ENCODE measurements at places on chromosomes 7 and 10. TPM values are rescaled to one million over a fixed set of nuclear protein-coding genes. Genes with fewer than 3 reads are reported as not detected.

DNA sequence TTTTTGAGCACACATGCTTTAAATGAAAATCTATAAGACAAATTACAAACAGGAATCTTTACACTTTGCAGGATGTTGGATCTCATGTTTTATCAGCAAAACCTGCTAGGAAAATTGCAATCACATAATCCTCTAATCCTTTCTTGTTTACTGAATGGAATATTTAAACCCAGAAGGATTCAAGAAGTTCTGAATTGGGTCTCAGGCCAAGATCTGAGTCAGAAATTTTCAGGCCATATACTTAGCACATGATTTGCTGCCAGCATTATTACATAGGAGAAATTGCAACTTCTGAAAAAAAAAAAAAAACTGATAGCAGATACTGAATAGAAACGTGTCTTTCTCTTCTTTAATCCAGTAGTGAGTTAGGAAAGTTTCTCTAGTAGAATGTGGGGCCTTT, 1005.3 kb upstream of the POT1 start:
- DNase-seq = no peak

Gene TBX20
- 2.1 TPM for total RNA-seq

Gene CALHM1
- total RNA-seq = not detected

- DNase-seq = no peak
Measured at GRCh38 chr10:11725912-11726311, 16.3 kb upstream of the ECHDC3 start.

DNA sequence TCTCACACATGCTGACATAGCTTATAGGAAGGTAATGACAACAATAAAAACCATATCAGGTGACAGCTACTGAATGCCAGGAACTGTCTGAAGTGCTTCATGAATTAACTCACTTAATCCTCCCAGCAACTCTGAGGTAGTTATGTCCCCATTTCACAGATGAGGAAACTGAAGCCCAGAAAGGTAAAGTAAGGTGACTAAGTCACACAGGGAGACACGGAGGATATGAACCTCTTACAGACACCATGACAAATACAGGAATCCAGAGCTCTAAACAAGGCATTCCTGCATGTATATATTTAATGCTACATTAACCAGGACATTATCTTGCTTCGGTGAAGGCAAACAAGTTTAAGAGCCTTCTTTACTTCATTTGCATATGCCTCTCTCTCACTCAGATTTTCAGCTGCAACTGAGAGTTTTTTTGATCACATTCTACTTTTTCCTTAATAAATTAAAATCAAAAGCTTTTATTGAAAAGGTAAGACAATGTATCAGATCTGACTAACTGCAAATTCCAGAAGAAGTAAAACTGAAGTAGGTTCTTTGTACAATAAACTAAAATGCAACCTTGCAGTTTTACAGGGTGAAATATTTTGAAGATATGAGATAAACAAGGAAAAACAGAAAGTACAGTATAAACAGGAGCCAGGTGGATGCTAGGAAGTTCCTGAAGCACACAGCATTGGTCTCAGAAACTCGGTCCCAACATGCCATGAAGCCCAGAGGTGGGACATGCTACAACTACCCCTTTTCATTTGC, 79.5 kb downstream of the SGMS1 start:
- DNase-seq = no peak

Gene ADIRF
- 0.49 TPM for total RNA-seq

Gene MYL10
- total RNA-seq = not detected

DNA sequence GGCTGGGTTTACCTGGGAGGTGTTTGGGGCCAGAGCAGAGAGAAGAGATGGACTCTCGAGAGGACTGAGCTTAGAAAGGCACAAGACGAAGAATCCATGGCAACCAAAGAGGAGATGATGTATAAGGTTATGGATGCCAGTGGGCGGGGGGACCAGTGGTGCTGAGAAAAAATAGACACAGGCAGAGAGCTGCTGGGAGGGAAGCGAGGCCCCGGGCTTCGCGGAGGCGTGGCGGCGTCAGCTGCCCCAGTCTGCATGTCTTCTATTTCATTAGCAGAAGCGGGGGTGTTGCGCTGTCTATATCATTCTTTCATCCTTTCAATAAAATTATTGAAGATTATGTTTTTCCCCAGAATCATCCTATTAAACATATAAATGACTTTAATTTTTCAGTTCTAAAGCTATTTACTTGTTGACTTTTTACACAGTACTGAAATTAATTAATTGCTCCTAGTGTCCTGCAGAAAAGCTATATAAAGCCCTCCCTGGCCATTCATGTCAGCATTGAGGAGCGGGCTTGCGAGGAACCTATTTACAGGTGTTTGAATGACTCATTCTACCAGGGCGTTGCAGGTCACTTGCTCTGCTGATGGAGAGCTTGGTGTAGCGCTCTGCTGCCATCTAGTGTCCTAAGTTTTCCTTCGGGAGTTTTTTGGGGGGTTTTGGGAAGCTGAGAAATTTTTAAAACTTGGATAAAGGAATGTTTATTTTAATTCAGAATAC, 42.9 kb upstream of the BHLHA15 start:
- peak; percentile 83 for DNase-seq

Gene CALHM3
- total RNA-seq = 0.18 TPM

Gene TRIM73
- total RNA-seq = 0.86 TPM

Gene CHST15
- total RNA-seq = 26.7 TPM

Gene NFE2L3
- 39.2 TPM for total RNA-seq

Gene FBXO24
- 1.5 TPM for total RNA-seq

Gene OR2A42
- total RNA-seq = not detected

- DNase-seq = no peak
Measured at GRCh38 chr7:36546331-36546730, 156.7 kb downstream of the ANLN start.

- DNase-seq = no peak
Measured at GRCh38 chr7:98185101-98185500, 26.1 kb upstream of the BHLHA15 start.

DNA sequence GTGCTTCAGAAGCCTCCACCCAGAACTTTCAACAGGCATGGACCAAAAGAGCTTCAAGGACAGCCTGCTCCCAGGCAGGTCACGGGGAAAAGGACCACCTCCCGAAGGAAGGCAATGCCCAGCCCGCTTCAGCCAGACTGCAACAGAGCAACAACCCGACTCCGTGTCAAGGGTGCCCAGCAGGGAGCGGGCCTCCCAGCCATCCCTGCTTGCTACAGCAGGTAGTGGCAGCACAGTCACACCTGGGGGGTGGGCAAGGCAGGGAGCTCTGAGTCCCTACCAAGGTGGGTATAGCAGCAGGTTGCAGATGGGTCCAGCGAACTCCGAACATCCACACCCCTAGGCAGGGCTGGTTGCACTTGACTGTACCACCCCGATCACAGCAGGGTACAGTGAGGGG, 467.8 kb upstream of the PFKP start:
- DNase-seq = no peak

Measured in Caco-2 (cell line).